ENCODE measurements at places on chromosomes 7 and 10.
A peak's percentile ranks its signal among the peaks of the same experiment; 100 is the strongest.

- no peak for DNase-seq
Measured at GRCh38 chr10:93299606-93300287, 182.4 kb downstream of the MYOF start.

DNA sequence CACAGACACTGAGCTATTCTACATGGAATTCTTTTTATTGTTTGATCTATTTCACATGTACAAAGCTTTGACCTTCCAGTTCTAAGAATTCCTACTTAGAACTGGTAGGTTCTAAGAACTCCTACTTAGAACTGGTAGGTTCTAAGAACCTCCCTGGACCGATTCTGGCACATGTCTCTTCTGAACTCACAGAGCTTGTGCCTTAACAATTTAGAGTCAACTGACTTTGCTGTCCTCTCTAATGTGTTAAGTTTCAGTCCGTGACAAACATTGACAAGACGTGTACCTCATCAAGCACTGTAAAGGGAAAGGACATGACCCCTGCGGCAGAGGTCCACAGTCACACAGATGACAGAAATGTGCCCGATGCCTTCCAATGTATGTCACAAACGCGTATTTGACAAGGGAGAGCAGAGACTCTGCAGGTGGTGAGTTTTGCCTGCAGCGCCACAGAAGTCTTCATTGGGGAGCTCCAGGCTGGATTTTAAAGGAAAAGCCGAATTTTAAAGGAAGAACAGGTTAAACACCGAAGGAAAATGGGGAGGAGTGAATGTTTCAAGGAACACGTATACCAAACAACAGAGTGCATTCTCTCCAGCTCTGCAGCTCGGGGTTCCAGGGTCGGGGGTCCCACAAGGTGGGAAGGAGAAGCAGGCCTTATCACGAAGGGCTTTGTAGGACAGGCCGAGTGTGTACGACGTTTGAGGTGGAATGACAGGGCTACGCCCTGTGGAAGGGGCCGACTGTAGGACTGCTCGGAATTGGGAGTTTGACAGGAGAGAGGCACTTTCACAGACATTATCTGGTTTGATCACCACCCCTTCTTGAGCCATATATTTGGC lies 161.1 kb upstream of the KLF14 start:
- DNase-seq, result no peak

- no peak for DNase-seq
Measured at GRCh38 chr10:112751651-112752050, 198.4 kb upstream of the TCF7L2 start.

GRCh38 chr7:100152404-100152803 lies 3.7 kb downstream of the LAMTOR4 start:
- no peak for DNase-seq

DNA sequence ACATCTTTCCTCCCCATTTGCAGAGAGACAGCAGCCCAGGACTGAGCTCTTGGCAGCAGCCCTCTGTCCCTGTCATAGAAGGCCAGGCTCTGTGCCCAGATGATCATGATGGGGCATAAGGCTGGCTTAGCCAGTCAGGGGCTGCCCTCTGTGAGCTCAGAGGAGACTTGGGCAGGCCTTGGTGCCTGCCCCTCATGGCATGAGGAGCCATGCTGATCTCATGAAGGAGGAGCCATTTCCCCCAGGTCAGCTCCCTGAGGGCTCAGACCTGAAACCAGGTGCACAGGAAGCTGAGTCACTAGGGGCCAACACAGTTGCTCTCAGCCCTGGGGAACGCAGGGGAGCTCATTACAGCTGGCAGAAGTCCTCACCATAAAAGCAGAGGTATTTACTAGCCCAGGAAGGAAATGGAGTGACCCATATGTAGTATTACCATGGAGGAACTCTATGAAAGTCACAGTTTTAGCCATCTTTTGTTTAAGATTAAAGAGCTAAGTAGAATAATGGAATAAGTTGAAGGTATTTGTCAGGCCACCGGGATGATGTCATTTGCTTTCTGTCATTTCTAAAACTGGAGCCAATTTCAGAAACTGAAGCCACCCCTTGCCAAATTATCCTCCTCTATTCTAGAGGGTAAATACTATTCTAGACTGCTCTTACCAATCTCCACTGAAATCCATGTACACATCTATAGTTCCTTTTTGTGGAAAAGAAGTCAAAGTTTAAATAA lies 362.4 kb upstream of the ZNF32 start:
- peak; percentile 10 for DNase-seq

- no peak for DNase-seq
Measured at GRCh38 chr10:99656199-99657064, 2.9 kb upstream of the ENTPD7 start.

GRCh38 chr7:154620141-154620755 lies 382.7 kb downstream of the PAXIP1 start:
- DNase-seq, result no peak

GRCh38 chr10:86690657-86691084 lies 22.4 kb downstream of the LDB3 start:
- no peak for DNase-seq

DNA sequence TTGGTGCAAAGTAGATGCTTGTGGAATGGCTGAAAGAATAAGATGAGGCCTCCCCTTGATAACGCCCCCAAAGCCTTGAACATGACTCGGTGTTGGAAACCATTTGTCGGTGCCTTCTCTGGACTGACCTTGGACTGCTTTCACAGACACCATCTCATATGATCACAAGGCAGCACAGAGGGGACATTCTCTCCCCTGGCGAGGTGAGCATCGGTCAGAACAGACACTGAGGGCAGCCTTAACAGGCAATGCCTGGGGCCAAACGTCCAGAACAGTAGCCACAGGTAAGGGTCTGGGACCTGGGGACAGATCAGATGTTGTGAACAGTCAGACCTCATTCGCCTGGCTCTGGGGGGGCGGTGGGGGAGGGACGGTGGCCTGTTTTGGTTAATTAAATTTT lies 2.8 kb upstream of the TRRAP start:
- DNase-seq, result no peak

DNA sequence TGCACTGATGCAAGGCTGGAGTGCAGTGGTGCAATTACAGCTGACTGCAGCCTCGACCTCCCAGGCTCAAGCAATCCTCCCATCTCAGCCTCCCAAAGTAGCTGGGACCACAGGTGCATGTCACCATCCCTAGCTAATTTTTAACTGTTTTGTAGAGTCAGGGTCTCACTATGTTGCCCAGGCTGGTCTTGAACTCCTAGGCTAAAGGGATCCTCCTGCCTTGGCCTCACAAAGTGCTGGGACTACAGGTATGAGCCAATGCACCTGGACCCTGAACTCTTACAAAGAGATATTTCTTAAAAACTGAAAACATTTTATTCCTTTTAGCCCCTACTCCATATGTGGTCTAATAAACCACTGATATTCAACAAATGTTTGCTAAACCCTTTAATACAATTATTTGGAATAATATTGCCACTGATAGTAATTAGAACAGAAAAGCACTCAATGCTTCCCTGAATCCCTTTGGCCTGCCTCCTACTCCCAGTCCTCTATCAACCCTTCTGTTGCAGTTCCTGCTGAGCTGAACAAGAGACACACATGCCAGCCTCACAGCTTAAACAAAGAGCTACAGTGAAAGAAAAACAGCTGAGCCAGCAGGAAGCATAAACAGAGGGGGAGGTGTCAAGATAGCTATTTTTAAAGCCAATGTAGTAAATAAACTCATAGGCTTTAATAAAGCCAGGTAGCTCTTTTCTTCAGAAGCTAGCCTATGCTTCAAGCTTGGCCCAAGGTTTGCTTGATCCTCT lies 7.0 kb upstream of the GNAI1 start:
- no peak for DNase-seq

GRCh38 chr7:104794154-104794553 lies 219.9 kb upstream of the KMT2E start:
- DNase-seq, result no peak

DNA sequence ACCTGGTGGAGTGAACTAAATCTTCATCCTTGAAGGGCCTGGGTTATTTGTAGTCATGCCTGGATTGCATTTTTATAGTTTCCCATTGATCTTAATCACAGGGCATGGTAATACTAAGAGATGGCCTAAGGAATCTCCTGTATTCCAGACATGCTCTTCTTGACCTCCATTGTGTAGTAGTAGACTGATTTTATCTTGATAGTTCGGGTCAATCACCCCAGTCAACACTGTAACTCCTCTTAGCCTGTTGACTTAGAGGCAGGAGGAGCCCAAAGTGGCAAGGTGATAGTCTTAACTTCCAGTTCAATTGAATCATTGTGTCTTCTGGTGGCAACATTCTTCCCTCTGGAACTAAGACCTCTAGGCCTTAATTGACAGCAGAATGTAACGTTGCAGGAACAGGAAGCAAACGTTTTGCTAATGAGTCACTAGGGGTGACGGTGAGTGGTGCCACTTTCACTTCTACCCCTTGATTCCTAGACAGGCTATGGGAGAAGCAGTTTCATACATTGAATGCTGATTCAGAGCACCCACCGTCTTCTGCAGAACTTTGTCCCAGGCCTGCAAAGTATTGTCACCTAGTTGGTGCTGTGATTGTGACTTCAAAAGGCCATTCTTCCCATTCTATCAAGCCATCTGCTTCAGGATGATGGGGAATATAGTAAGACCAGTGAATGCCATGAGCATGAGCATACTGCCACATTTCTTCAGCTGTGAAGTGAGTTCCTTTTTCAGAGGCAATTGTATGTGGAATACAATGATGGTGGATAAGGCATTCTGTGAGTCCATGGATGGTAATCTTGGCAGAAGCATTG lies 24.0 kb upstream of the PAPSS2 start:
- peak; percentile 35 for DNase-seq

- DNase-seq, result no peak
Measured at GRCh38 chr7:25478925-25479324, 250.6 kb upstream of the NPVF start.

DNA sequence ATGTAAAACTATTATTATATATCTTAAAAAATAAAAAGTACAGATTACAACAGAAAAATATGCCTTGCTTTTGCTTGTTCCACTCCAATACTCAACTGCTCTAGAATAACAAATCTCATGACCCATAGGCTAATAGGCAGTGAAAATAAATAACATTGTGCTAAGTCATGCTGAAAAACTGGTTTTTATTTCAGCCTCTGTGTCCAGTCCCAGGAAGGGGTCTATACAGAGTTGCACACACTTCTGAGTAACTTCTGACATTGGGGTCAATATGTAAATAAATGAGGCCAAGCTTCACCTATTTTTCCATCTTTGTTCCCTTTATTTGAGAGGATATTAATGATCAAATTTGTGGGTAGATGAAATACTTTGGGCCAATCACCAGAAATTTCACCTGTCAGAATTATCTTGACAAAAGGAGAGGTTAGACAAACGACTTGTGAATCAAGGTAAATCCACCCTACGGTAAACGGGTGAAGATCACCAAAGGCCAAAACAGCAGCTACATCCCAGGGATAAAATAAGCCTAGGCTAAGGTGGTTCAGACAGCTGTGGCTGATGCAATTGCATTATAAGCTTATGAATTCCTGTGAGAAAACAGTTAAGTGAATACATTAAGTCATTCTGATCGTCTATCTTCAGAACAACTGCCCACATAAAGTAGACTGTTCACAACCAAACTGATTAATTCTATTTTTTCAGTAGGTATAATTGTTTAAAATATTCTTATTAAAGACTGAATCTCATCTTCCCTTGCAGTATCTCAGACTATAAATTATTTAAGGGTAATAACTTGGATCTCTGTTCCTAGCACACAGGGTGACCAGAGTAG lies 87.5 kb downstream of the UBE2H start:
- no peak for DNase-seq

DNA sequence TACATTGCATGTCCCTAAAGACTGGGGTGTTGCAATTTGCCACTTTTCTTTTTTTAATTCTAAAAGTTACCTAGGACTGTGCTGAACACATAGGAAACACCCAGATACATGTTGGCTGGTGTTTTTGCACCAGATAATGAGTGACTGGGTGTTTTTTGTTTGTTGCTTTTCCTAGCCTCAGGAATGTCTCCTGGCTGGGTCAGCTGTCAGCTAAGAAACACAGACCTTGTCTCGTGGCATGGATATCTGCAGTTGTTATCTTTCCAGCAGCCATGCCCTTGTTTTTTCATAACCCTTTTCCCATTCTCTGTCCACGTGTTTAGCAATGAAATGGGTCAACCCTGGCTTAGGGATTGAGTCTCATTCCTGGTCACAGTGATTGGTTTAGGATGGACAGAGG lies 433.9 kb upstream of the ZMIZ1 start:
- no peak for DNase-seq

DNA sequence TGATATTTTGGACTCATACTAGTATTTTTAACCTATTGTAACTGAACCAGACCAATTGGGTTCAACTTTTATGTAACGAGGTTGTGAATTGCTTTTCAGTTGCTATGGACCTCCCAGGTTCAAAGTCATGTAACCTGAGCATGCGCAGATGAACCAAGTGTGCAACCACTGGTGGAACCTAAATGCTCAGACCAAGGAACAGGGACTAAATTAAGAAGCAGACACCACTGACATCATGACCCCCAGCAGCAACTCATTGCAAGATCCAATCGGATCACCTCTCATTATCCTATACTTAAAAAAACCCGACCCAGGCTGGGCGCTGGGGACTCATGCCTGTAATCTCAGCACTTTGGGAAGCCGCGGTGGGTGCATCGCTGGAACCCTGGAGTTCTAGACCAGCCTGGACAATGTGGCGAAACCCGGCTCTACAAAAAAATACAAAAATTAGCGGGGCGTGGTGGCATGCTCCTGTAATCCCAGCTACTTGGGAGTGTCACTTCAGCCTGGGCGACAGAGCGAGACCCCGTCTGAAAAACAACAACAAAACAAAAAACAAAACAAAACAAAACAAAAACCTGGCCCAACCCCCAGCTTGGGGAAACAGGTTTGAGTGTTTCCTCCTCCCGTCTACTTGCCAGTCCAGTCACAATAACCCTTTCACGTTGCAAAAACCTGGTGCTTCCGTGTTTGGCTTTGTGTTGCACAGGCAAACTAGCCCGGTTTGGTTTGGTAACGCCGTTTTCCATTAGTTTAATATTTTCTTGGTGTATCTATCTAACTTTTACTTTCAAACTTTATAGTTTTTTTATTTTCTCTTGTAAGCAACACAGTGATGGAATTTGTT lies 11.3 kb upstream of the ZNF518A start:
- DNase-seq, result no peak

GRCh38 chr10:47457528-47457820 lies 26.4 kb downstream of the ANXA8 start:
- no peak for DNase-seq

DNA sequence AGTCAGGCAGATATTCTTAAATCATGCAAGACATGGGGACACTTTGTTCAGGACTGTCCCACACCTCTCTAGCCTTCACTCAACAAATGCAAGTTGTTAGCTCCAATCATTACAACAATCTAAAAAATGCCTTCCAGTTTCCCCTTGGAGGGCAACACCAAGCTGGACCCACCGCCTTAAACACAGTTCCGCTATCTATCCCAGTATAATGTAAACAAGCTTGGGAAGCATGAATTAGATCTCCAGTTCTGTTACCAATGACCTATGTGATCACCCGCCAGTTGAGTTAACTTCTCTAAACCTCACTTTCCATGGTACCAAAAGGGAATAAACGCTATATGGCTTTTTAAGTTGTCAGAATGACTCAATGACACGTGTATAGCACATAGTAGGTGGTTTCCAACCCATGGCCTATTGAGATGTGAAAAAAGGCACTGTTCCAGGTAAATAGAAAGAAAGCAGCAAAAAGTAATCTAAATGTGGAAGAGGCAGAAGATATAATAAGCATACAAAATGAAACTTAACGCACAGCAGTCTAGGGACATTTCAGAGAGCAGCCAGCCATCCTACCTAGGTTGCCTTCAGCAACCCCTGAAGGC lies 2.4 kb upstream of the REEP3 start:
- DNase-seq, result no peak

Data from stimulated activated CD4-positive, alpha-beta T cell treated with anti-CD3 and anti-CD28 coated beads, Interleukin-2, amount 100 ng/mL, for 24 hours (primary cell).